ENCODE measurements at places on chromosomes 16 and 17.

DNA sequence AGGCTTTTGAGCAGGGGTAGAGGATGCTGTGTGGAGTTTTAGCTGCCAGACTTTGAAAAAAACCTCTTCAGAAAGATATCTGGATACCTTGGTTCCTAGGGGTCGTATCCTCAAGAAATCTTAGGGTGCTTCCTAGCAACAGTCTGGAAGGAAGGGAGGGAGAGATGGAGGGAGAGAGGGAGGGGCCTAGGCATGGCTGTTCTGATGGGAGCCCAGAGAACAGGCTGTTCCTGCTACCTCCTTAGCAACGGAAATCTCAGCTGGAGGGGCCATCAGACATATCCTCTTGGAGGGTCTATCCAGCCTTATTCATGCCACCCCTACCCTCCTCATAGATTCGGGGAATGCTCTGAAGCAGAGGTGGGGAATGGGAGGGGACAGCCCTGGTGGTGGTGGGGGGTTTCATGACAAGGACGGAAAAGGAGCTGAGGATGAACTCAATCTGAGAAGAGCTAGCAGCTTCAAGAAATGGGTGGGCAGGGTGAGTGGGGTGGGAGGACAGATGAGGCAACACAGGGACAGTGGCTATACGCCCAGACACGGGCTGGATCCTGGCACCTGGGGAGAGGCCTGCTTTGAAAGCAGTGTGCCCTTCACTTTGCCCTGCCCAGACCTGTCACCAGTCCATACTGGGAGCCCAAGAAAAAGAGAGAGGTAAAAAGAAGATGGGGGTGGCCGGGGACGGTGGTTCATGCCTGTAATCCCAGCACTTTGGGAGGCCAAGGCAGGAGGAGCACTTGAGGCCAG is 2.9 kb upstream of the THRA start:
- no peak for DNase-seq

DNA sequence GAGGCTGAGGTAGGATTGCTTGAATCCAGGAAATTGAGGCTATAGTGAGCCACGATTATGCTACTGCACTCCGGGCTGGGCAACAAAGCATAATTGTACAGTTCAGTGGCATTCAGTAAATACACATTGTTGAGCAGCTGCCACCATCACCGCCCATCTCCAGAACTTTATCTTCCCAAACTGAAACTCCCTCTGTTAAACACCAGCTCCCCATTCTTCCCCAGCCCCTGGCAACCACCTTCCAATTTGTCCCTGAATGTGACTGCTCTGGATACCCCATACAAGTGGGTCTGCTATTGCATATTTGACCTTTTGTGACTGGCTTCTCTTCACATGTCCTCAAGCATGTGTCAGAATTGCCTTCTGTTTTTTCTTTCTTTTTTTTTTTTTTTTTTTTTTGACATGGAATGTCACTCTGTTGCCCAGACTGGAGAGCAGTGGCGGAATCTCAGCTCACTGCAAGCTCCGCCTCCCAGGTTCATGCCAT is 2.9 kb downstream of the RPL38 start:
- DNase-seq, result no peak

GRCh38 chr16:88068476-88069396 is 117.5 kb downstream of the BANP start:
- DNase-seq, result no peak

DNA sequence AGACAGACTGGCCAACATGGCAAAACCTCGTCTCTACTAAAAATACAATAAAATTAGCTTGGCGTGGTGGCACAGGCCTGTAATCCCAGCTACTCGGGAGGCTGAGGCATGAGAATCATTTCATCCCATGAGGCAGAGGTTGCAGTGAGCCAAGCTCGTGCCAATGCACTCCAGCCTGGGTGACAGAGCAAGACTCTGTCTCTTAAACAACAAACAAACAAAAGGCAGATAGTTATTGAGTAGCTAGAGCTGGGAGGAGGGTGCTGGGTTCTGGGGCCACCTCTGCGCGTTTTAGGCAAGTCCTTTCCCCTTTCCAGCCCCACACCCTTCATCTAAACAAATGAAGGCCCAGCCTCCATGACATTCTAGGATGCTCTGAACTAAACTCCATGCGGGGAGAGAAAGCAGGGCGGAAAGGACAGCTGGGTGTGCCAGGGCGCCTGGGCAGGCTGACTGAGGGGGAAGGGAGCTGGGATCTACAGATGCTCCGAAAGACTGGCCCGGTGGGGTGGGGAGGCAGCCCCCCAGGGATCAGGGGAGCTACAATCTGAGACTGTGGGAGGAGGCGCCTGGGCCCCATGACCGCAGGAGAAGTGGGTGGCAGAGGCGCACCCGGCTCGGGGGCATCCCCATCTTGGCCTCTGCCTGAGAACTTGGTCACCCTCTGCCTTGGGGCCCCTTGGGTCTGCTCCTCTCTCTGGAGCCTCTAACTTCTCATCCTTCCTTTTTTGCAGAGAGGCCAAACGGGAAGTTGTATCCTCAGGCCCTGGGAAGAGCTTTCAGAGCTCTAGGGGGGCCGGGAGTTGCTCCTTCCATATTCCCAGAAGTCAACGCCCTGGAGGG is 910 bp downstream of the ITGAL start:
- DNase-seq, result no peak

GRCh38 chr16:88442383-88442726 is 10.7 kb upstream of the ZFPM1 start:
- DNase-seq, result no peak

DNA sequence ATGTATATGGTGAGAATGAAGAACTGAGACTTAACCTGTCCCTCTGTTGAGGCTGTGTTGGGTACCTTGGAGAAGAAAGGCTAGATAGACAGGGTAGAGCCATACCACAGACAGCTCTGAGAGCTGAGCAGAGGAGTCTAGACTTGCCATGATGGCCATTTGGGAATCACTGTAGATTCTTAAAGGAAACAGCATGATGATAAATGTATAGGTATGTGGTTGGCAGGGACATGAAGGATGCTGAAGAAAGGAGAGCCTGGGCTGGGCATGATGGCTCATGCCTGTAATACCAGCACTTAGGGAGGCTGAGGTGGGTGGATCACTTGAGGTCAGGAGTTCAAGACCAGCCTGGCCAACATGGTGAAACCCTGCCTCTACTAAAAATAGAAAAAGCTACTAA is 114.4 kb upstream of the HAS3 start:
- no peak for DNase-seq

- no peak for DNase-seq
Measured at GRCh38 chr16:66152181-66152580, 214.3 kb upstream of the CDH5 start.

GRCh38 chr17:80605326-80606066 is 60.9 kb downstream of the RPTOR start:
- no peak for DNase-seq

GRCh38 chr17:32672711-32673110 is 185.9 kb downstream of the CDK5R1 start:
- no peak for DNase-seq

GRCh38 chr17:64230791-64231408 is 32.2 kb downstream of the TEX2 start:
- peak; percentile 98 for DNase-seq

GRCh38 chr16:51035110-51035498 is 116.0 kb downstream of the SALL1 start:
- no peak for DNase-seq

GRCh38 chr16:75556431-75556950 is 439 bp upstream of the TMEM231 start:
- DNase-seq, result no peak

- no peak for DNase-seq
Measured at GRCh38 chr16:21265104-21265837, 12.8 kb downstream of the CRYM start.

DNA sequence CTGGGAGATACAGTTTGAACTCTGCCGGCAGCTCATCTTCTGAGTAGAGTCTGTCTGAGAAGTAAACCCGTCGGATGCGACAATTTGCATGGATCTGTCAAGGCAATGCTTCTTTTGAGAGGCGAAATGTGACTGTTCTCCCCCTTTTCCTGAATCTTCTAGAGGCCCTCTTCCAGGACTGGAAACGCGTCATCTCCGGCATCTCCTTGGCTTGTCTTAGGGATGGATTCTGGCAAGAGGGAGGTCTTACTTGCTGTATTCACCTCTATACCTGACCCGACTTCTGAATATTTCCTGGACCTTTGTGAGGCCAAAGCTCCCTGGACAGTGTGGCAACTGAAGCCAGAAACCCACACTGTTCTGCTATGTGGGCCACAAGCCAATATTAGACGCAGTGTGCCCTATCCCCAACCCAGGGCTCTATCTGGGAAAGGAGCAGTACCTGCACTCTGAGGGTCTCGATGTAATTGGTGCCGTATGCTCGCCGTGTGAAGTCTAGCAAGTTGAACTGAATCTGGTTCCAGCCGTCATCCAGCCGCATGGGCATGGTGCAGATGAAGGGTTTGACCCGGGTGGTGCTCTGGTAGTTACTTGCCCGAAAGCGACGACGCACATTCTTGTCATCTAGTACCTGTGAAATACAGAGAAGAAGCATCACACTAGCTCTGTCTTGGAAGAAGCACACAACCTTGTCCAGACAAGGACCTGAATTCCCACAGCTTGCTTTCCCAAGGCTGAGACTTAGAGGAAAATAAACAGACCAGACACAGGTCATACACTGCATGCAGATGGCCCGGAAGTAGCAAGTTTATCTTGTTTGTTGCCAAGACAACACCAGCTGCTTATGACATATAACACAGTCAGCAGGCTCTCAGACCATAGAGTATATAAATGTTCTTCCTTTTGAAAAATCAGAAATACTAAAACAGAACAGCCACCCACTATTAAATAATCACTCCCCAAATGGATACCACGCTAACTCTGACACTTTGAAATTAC is 14.1 kb downstream of the CFAP20 start:
- DNase-seq, result no peak

DNA sequence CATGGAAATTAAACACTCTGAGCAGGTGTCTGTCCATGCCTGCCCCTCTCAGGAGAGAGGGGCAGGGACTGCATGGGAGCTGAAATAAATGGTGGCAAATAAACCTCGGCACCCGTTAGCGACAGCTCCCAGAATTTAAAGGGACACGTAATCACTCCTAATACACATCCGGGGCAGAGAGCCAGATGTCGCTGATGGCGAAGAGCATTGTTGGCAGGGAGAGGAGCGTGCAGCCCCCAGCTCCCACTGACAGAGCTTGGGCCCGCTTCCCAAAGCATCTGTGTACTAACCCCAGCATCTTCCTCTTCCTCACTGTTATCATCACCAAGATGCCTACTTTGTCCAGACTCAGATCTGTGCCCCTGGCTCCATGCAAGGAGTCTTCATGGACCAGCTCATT is 85.8 kb downstream of the IRX5 start:
- no peak for DNase-seq

DNA sequence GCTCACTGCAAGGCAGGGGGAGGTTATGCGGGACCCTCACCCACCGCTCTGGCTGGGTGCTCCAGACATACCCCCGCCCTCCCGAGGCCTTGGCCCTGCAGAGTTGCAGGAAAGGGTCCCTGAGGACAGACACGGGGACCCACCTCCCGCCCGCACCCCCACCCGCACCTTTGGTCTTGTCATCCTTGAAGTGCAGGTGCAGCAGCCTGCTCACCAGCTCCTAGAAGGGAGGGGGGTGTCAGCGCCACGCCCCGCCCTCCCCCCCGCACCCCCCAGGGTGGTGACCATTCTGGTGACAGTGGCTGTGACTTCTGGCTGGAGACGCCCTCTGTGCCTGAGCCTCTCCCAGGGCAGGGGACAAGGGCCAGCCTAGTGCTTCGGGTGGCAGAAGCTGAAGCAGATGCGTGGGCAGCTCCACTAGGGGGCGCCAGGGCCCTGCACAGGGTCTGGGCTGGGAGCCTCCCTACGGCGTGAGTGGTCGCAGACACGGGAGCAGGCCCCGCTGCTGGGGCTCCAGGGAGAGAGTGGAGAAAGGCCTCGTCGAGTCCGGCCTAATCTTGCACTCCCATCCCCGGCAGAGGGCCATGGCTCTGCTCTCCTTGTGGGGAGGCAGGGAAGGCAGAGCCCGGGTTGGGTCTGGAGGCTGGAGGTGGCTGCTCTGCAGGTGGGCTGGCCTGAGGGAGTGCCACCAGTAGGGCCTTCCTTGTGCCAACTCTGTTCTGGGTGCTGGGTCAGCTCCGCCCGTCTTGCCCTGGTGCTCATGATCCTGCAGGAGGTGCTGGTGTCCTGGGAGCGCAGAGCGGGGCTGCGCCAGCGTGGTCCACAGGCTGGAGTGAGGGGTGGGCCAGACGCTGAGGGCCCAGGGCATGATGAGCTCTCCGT is 2.7 kb downstream of the CENPX start:
- DNase-seq, result no peak

- no peak for DNase-seq
Measured at GRCh38 chr17:35666070-35666469, 65.4 kb upstream of the RASL10B start.

DNA sequence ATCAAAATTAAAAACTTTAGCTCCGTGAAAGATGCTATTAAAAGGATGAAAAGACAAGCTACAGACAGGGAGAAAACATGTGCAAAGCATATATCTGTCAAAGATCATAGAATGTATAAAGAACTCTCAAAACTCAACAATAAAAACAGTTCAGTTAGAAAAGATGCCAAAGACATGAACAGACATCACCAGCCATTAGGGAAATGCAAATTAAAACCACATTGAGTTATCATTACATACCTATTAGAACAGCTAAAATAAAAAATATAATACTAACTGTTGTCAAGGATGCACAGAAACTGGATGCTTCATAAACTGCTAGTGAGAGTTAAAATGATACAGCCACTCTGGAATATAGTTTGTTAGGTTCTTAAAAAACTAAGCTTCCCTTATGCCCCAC is 58.8 kb downstream of the NFATC3 start:
- DNase-seq, result no peak

DNA sequence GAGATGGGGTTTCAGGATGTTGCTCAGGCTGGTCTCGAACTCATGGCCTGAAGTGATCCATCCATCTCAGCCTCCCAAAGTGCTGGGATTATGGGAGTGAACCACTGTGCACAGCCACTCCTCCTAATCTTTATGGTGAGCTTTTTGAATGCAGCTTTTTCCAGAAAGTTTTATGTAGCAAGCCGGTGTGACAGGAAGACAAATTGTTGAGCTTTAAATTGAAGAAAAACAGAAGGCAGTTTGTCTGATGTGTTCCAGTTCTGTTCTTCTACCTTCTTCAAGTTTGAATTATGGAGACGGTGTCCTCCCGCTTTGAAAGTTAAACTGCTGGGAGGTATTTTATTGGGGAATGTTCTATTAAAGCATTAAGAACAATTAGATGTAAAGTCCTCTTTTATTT is 177.1 kb downstream of the SNX29 start:
- no peak for DNase-seq

- DNase-seq, result no peak
Measured at GRCh38 chr16:82801361-82801760, 174.6 kb downstream of the CDH13 start.
